ENCODE measurements at places on chromosomes 12 and 14. TPM values are rescaled to one million over a fixed set of nuclear protein-coding genes. Genes with fewer than 3 reads are reported as not detected.

The GDF3 gene
- polyA plus RNA-seq = 0.48 TPM

The STON2 gene
- polyA plus RNA-seq = 62.3 TPM

The GALNT6 gene
- polyA plus RNA-seq = 6.3 TPM

The KRT72 gene
- not detected for polyA plus RNA-seq

The ANO4 gene
- polyA plus RNA-seq = 2.1 TPM

The GPRC5A gene
- polyA plus RNA-seq = 7.9 TPM

The TPPP2 gene
- 2.7 TPM for polyA plus RNA-seq

The SBNO1 gene
- 38.8 TPM for polyA plus RNA-seq

The LDHB gene
- polyA plus RNA-seq = 1,582 TPM

The OVCH1 gene
- 0.78 TPM for polyA plus RNA-seq

The TMCC3 gene
- 42.9 TPM for polyA plus RNA-seq

The OR6J1 gene
- 0.32 TPM for polyA plus RNA-seq

The KLHL42 gene
- 47.6 TPM for polyA plus RNA-seq

The GPR68 gene
- 3.1 TPM for polyA plus RNA-seq

The CMTM5 gene
- polyA plus RNA-seq = 1.0 TPM

The ARHGEF40 gene
- polyA plus RNA-seq = 82.7 TPM

The AMN gene
- polyA plus RNA-seq = 23.0 TPM

The VEZT gene
- 94.7 TPM for polyA plus RNA-seq

The KRT85 gene
- polyA plus RNA-seq = not detected

The NR1H4 gene
- polyA plus RNA-seq = 15.0 TPM

The GPR162 gene
- 25.8 TPM for polyA plus RNA-seq

The C12orf54 gene
- 0.60 TPM for polyA plus RNA-seq

The ATP2A2 gene
- 174 TPM for polyA plus RNA-seq

The KRT3 gene
- not detected for polyA plus RNA-seq

The PDE6H gene
- polyA plus RNA-seq = not detected

The PLCZ1 gene
- 1.3 TPM for polyA plus RNA-seq

The NEUROD4 gene
- polyA plus RNA-seq = not detected

The WNT1 gene
- not detected for polyA plus RNA-seq

The RAD9B gene
- 1.4 TPM for polyA plus RNA-seq

The CHST11 gene
- polyA plus RNA-seq = 8.0 TPM
